ENCODE measurements at places on chromosomes 3 and 15.

DNA sequence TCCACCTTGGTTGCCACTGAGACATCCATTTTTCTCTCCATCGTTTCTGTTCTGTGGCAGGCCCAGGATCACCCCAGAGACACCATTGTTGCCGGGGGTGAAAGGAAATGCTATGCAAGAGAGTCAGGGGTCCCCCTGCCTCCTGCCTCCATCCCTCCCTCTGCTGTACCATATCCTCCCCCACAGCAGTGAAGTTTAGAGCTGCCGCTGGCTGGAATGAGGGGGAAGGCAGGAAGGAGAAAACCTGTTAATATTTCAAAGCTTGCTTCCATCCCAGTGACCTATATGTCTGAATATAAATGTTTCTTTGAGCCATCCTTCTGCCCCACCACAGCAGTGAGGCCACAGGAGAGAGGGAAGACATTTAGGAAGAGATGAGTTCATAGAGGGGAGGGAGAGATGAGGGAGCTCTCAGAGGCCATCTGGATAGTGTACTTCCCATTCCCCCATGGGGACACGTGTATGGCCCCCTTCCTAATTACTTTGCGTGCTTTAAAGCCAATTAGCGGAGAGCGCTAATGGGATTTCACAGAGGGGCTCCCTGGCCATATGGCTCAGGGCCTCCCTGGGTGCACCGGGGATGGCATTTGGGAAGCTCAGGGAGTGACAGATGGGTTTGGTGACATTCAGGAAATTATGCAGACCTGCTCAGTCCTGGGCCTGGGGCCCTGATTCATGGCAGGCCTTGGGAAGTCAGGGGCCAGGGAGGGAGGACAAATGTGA is 40.4 kb upstream of the CHRNB4 start:
- no peak for DNase-seq

GRCh38 chr15:65006876-65007275 is 17.2 kb upstream of the SPG21 start:
- no peak for DNase-seq

DNA sequence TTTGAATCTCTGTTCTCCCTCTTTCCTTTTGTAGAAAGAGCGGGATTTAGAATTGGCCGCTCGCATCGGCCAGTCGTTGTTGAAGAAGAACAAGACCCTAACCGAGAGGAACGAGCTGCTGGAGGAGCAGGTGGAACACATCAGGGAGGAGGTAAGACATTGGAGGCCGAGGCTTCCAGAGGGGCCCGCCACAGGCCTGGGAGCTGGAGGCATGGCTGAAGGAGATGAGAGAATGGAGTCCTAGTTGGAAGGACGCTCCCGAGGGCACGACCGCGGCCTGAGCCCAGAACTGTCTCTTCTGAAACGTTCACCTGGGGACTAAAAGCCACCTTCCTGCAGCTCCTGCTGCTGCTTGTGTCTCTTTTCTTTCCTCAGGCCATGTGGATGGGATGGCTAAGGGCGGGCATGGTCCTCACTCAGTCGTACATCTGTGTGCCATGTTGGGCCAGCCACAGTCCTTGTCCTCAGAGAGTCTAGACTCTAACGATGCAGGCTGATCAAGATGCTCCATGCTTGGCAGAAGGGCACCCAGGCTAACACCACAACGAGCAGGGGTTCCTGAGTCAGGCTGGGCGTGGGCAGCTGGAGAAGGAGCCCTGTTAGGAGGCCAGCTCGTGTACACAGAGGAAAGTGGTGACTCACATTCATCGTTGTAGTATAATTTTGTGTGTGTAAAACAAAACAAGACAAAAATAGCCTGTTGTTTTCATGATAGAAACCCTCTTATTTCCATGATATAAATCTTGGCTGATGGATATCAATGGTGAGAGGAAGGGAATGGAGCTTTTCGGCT is 81.1 kb downstream of the CCK start:
- no peak for DNase-seq

DNA sequence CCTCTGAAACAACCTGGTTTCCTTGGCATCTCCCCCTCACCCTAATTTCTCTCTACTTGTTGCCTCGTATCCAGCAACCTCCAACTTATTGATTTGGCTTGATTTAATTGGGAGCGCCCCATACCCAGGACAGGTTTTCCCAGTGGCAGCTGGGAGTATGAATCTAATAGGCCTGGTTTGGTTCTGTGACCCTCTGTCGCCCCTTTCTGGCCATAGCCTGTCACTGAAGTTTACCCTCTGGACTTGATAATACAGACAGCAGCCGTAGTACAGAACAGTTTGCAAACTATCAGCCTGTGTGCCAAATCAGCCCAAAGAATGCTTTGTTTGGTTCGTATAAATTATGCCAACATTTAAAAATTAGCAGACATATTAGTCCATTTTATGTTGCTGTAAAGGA is 525.1 kb upstream of the GOLIM4 start:
- no peak for DNase-seq

DNA sequence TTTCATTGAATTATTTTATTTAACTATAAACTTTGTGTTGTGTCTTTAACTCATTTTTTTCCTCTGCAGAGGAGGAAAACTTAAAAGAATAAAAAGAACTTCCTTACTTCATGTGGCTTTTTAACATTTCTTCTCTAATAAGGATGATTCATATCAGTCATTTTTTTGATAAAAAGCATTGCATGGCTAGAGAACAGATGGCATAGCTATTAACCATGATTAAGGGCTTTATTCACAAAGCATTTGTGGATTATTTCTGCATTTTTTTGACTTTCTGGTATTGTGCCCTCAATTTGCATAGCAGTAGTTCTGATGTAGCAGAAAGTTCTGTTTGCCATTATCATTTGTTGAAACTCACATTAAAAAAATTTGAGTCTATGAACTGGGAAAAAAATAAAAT is 540.8 kb downstream of the SI start:
- no peak for DNase-seq

DNA sequence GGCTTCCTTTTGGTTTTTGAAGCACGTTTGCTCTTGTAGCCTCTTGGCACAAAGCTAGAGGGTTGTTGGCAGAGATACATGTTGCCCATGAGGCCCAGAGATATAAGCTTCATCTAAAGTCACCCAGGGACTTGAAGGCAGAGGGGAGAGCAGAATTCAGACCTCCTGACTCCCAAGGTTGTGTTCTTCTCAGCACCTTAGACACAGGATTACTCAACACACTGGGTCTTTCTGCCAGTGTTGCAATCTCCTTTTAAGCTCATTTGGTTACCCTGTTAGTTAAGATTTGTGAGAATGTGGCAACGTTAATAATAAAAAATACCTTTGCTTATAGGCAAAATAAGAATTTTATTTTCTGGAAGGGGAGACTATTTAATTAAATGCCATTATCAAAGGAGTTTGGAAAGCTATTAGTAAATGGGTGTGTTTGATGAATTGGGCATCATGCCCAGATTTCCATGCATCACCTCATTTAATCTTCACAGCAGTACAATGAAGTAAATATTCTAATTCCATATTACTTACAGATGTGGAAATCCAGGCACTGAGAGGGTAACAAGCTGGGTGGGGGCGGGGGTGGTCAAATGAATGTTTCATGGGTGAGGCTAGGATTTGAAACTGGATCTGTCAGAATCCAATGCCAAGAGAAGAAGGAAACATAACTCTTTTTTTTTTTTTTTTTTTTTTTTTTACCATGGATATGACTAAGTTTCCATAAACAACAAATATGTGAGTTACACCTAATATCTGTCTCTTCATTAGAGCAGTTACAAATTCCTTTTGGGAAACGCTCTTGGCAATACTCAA is 183.3 kb downstream of the NR1D2 start:
- no peak for DNase-seq

- DNase-seq, result no peak
Observed at GRCh38 chr3:109072194-109072593, 45.7 kb downstream of the MORC1 start.

- no peak for DNase-seq
Observed at GRCh38 chr15:33016405-33017024, 178.0 kb downstream of the FMN1 start.

DNA sequence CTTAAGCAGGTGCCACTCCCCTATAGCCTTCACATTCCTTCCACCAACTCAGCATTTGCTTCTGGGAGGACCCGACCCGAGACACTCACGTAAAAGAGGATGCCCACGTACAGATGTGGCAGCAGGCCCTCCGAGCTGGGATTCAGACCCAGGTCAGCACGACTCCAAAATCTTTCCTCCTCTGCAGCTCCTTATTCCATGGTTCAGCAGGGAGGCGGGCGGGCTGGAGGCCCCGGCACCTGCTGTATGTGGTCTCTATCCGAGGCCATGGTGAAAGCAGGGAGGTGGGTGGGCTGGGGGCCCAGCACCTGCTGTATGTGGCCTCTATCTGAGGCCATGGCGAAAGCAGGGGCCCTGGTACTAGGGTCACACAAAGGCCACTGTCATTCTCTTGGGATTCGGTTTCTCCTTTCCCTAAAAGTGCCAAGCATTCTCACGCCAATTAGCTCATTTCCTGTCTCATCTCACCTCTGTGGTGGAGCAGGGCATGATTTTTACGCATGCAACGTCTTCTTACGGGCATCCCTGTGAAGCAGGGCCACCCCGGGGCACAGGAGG is 5.9 kb upstream of the MUC4 start:
- no peak for DNase-seq
